Activated CD4-positive, alpha-beta T cell treated with anti-CD3 and anti-CD28 coated beads for 36 hours (primary cell): ENCODE measurements at places on chromosomes 1 and 21.

DNA sequence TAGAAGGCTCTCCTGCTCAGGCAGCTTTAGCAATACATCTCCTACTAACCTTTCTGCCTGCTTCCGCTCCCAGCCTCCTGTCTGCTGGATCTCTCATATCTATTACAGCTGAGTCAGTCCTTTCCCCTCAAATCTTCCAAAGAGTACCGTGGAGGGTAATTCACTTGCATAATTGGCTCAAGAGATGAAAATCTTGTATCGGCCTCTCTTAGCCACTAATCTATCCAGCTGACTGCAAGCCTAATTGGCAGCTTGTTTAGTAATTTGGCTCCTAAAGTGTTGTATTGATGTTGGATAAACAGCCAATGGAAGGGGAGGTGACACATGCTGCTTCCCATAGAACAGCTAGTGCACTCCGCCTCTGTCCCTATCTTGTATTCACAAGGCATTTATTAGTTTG is 195.7 kb downstream of the GPATCH2 start:
- no peak for DNase-seq

GRCh38 chr1:153612755-153613331 is at the start of gene S100A16:
Gene S100A16 (minus strand): TSS chr1:153613137. CDS start chr1:153608151, 4,986 bp downstream.
- no peak for DNase-seq

DNA sequence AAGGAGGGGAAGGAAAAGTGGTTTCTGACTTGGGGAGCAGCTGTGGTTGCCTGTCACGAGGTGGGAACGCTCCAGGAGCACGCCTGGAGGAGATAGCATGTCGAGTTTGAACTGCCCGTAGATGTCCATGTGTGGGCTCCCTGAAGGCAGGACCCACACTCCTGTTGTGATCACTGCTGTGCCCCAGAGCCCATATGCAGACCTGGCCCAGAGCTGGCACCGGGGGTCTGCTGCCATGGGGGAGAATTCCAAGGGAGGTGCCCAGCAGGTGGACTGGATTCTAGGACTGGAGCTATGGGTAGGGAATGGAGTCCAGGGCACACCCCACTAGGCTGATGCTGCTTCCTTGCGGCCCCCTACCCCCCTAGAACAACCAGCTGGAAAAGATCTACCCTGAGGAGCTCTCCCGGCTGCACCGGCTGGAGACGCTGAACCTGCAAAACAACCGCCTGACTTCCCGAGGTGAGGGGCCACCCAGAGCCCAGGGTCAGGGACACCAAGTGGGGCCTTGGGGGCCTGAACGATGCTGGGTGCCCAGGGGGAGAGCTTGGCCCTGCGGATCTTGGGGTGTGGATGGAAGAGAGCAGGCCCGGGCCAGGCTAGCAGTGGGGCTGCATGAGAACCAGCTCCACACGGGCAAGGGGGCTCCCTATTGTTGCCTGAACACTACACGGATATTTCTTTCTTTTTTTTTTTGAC is 9.3 kb downstream of the PODN start:
- no peak for DNase-seq

DNA sequence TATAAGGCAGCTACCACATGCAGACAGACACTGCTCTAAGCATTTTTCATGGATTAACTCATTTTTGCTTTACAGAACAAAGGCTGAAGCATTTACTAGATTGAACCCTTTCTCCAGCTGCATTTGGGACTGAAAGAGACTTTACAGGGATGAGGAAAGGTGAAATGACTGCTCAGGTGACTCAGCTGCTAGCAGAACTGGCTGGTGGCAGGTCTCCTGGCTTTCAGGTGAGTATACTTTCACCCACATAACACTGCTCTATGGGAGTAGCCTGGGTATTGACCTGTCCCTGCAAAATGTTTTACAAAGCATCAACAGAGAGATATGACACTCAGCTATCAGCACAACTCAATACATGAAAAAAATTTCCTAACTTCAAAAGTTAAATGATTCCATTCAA is 2.6 kb upstream of the CCDC185 start:
- no peak for DNase-seq

- DNase-seq, result no peak
Observed at GRCh38 chr21:32307706-32308105, 9.1 kb downstream of the MRAP start.

GRCh38 chr1:62144238-62144831 is 50.3 kb upstream of the L1TD1 start:
- DNase-seq, result peak; percentile 56

- no peak for DNase-seq
Observed at GRCh38 chr1:225250432-225250831, 177.4 kb downstream of the LBR start.

- DNase-seq, result peak; percentile 89
Observed at GRCh38 chr1:869499-870244, 54.1 kb upstream of the SAMD11 start.

- DNase-seq, result no peak
Observed at GRCh38 chr1:175536921-175537320, 206.5 kb downstream of the TNR start.

DNA sequence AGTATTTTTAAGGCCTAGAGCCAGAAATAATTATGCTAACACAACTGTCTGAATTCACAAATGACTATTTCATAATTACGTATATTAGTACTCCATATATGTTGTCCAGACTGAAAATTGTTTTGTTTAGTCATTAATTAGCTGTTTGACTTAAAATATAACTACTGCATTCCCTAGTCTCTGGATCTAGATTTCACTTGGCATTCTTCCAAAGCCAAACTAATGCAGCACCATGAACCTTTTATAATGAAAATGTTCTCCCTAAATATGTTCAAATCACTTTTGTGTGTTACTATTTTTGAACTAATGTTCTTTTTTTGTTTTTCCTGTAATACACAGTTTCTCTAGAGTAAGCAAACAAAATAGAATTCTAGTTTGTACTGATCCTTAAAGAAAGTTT is 46.1 kb downstream of the CAMTA1 start:
- no peak for DNase-seq

- no peak for DNase-seq
Observed at GRCh38 chr1:212004895-212005608, 30.3 kb downstream of the INTS7 start.

GRCh38 chr1:25620701-25621350 is 4.2 kb downstream of the MAN1C1 start:
- no peak for DNase-seq

DNA sequence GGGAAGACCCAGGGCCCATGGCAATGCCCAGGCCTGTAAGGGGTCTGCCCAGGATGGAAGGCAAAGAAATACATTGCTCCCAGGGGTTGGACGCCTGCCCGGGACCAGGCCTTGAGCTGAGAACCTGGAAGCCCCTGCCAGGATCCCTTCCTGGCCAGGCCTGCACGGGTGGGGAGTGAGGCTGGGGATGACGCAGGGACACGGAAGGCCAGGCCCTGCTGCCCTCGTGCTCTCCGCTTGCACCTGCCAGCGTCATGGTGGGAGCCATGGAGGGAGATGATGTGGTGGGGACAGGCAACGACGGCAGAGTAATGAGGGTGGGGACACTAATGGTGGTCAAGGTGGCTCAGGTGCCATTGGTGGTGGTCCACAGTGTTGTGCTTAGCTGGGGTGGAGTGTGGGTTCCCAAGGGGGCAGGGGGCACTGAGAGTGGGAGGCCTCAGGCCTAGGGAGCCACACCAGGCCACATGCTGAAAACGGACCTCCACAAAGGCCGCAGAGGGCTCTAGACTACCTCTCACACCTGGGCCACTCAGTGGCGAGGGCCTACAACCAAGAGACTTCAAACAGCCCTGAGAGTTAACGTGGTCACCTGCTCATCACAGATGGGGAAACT is 4.3 kb downstream of the HES3 start:
- no peak for DNase-seq

DNA sequence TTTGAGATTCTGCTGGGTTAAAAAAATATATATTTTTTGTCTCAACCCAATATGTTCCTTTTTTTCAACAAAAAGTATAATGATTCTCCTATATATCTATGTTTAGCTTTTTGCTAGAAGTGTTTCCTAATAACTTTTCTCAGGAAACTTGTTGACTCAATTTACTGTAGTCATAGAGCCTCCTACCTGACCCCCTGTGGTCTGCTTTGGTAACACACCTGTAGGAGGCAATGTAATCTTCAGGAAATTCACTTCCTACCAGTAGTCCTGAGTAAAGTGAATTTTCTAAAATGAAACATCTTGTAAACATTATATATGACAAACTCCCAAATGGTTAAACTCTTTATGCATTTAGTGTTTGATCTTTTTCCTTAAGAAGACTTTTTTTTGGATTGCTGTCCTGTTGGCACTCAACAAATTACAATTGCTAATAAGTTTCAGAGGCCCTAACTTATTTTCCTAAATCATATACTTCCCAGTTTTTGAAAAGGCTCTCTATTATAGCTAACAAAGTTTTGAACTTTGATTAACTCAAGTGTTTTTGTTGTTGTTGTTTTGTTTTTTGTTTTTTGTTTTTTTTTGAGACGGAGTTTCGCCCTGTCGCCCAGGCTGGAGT is 118.3 kb downstream of the OLFML2B start:
- DNase-seq, result peak; percentile 56

- DNase-seq, result peak; percentile 55
Observed at GRCh38 chr21:33406493-33406892, 3.3 kb downstream of the IFNGR2 start.

DNA sequence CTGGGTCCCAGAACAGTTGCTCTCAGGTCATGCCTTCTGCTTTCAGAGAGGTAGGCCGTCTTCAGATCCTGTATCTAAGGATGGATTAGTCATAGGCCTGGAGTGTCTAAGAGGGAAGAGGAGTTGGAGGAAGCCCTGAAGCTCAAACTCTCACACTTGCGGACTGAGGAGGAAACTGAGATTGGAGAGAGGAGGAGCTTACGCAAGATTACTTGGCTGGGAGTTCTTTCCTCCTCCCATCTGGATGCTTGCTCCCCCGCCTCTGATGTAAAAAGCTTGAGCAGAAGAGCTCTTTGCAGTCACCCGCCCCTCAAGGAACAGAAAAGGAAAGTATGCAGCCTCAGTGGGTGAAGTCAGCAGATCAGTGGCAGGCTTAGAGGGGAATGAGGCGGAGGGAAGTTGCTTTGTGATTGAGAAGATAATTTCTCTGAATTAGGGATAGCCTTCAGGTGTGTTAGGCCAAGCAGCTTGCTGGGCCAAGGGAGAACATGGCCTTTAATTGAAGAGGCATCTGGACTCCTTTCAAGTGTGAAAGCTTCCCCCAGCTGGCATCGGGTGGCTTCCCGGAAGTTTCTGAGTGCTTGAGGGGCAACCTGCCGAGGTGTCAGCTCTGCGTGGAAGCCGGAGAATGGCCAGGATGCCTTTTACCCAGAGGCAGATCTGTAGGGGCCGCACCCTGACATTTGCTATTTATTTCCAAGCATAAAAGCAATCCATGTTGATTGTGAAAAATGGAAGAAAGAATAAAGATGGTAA is 6.6 kb downstream of the ADORA1 start:
- DNase-seq, result no peak

GRCh38 chr1:39490596-39491145 is 765 bp upstream of the BMP8A start:
- DNase-seq, result peak; percentile 45

DNA sequence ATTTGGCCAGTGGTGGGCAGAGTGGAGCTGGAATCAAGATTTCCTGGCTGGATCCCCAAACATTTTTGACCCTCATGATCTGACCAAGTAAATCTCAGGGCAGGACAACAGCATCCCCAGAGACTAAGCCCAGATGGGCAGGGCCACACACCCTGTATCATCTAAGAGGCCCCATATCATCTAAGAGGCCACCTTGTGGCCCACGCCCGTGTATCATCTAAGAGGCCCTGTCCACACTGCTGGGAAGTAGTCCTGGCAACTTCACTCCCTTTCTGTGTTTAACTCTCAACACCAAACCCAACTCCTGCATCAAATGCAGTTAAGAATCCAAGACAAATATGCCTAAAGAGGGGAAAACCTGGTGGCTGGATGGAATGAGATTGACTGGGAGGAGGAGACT is 81.6 kb upstream of the SSX2IP start:
- no peak for DNase-seq

- DNase-seq, result no peak
Observed at GRCh38 chr1:25609921-25610320, 6.7 kb upstream of the MAN1C1 start.

- no peak for DNase-seq
Observed at GRCh38 chr1:197042676-197043341, 24.3 kb downstream of the F13B start.

DNA sequence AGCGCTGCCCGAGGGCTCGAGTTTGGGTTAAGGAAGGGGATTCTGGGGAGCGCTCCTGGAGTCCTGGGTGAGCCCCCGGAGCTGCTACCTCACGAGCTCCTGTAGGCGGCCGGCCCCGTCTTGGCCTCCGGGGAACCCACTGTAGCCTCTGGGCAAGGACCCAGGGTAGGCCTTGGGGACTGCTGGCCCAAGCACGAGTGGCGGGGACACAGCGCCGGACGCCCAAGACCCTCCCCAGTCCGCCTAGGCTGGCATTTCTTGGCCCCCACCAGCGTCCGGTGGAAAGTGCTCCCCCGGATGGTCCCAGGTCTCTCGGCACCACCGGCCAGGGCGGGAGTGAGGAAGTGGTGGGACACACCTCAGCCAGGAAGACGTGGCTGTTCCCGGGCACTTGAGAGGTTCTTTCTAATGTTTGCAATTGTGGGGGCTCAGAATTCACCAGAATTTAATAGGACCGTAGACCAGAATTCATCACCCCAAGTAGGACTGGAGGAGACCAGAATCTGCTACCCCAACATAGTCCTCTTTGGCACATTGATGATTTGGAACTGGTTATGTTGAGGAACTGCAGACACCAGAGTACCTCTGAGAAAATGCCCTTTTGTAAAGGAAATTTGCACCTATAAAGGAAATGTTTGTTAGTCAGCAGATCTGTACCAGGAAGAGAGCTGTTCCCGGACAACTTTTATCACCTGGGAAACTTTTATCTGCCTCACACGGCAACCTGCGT is 622 bp upstream of the TMPRSS2 start:
- no peak for DNase-seq

GRCh38 chr1:218617986-218618385 is 272.9 kb downstream of the TGFB2 start:
- DNase-seq, result no peak

DNA sequence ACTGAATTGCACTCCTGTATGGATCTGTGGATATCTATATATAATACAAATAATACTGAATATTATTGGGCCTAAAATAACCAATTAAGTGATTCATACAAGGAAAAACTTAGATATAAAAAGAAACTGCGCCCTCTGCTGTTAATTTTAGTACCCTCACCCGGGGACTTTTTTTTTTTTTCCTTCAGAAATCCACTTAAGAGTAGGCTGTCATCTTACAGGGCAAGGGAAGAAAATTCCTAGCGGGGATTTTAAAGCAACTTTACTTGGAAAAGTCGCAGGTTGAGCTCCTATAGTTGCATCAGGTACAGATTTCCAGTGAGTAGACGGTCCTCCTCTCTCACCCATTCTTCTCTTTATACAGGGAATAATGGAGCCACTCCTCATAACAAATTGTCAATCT is 1.3 kb downstream of the NTNG1 start:
- DNase-seq, result no peak
